ENCODE measurements at places on chromosomes 16 and 17.

DNA sequence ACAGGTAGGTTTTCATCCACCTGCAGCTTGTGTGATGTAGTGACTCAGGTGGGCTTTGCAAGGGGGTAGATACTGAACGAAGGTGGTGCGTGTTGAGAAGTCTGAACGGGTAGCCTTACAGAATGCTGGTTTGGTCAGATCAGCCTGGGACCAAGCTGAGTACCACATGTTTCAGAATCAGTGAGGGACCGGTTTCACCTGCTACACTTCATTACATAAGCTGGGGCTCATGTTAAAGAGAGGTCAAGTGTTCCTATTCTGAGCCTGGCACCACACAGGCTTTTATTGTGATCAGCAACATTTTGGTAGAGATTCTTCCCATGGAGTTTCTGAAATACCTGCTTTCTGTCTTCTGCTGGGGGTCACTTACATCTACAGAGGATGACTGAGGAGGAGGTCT is 207.4 kb upstream of the EEF2KMT start:
- no peak for DNase-seq

- DNase-seq, result no peak
Measured at GRCh38 chr16:34802848-34803599, 1343.6 kb downstream of the TP53TG3F start.

- no peak for DNase-seq
Measured at GRCh38 chr16:2486645-2487516, 12.0 kb downstream of the TBC1D24 start.

DNA sequence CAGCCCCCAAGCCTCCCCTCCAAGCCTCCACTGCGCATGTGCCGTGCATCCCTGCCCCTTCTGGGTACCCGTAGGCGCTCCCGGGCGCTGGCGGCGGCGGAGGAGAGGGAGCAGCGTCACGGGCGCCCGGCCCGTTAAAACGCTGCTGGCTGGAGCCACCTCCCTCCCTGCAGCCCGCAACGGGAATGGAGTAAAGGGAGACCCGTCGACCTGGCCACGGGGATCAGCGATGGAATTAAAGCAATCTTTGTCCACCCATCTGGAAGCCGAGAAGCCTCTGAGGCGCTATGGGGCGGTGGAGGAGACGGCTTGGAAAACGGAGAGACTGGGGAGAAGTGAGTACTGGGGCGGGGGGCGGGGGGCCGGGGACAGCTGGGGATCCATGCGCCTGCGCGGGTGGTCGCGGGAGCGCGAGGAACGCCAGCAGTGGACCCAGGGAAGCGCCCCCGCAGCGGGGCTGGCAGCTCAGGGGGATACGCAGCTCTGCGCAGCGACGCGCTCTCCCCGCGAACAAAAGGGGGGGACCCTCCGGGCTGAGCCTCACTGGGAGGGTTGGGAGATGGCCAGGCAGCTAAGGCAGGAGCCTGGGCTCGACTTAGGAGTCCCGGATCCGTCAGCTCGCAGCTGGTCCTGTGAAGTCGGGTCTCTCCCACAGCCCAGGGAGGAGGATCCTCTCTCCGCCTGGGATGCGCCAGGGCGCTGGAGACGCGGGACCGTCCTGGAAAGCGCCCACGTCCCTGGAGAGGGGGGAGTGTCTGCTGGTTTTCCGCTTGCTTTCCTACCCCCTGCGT is at the start of gene BMERB1:
TSS of gene BMERB1 (plus strand) at position 164 of the 791 bp plus-strand sequence. CDS start at position 230, 66 bp downstream.
- DNase-seq, result peak; percentile 84

- DNase-seq, result no peak
Measured at GRCh38 chr17:66450008-66450851, 147.8 kb downstream of the PRKCA start.

GRCh38 chr17:31579265-31579664 is 187.8 kb downstream of the RAB11FIP4 start:
- peak; percentile 36 for DNase-seq

DNA sequence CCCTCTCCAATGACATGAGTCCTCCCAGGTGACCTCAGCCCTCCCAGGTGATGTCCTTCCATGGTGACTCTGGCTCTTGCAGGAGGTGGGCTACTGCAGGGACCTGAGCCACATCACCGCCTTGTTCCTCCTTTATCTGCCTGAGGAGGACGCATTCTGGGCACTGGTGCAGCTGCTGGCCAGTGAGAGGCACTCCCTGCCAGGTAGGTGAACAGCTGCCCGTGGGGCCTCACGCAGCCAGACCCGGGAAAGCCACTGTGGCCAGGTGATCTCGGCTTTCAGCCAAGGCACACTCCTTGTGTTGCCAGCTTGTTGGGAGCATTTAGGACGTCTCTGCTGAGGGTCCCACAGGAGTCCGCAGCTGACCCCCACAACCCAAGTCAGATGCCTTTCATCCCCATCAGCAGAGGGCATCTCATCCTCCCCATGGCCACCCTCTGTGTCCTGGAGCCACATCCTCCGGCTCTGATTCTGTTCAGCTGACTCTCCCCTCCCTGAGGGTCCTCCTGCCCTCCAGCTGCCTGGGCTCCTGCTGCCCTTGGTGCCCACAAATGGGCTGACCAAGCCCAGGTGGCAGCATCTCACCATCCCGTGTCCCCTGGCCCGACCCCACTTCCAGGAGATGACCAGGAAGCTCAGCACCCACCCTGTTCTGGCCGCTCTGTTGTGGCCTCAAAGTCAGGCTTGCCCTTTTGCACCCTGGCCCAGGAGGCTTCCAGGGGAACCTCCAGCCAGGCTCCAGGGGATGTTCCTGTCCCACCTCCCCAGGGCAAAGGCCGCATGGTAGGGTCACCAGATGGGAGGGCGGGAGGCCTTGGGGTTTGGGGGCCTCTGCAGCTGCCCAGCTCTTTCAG is 20.1 kb downstream of the USP6 start:
- no peak for DNase-seq

DNA sequence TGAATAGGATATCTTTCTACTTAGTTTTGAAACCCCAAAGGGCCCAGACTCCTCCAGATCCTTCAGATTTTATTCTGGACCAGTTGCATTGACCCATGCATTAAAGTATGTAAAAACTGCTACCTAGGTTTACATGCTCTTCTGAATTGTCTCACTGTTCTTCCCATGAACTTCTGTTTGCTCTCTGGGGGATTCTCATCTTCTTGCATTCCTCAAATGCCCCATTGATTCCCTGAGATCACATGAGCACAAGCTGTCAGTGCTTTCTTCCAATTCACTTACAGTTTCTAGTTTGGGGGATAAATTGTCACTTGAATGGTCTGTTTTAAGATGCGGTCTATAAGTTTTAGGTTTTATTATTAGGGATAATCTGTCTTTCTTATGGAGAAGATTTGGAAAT is 188.9 kb upstream of the KIF2B start:
- peak; percentile 32 for DNase-seq

- DNase-seq, result no peak
Measured at GRCh38 chr17:6052926-6053325, 17.3 kb upstream of the WSCD1 start.

DNA sequence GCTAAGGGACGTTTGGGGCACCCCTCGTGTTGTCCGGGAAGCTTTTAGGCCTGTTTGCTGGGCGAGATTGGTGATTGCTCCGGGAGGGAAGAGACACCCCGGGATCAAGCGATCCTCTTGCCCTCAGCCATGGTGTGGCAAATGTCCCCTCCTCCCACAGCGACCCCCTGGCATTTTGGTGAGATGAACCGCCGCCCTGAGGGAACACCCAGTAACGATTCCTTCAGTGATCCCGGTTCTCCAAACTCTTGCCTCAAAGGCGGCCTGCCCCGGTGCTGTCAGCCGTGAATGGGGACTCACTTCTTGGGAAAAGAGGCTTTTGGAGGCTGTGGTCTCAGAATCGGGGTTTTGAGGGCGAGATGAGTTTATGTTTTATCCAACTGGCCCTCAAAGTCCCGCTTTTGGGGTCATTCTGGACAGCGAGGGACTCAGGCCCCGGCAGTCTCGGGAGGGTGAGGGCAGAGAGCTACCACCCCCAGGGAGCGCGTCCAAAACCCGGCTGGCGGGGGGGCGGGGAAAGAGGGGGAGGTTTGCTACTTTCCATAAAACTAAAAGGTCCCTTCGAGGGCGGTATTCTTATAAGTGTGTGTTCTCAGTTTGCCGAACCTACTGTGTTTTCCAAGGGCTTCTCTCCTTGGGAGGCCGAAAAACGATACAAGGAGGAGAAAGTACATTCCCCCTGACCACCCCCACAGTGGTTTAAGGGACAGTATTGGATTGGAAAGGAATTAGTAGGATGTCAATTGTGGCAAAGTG is 232.7 kb downstream of the MRTFB start:
- no peak for DNase-seq

DNA sequence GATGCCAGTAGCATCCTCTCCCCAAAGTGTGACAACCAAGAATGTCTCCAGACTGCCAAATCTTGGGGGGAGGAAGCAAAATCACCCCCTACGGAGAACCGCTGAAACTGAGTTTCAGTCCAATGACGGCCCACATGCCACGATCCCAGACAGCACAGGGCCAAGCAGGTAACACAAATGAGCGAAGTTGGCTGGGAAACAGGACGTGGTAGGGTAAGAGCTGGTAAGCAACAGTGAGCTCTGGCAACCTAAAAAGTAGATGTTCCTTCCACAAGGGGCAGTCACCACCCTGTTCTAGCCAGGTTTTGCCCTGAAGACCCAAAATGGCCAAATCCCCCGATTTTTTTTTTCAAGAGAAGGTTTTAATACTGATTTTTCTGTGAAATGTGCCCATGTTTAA is 25.4 kb downstream of the ZFHX3 start:
- DNase-seq, result no peak

GRCh38 chr16:85778873-85779272 is 20.5 kb downstream of the EMC8 start:
- no peak for DNase-seq

- DNase-seq, result no peak
Measured at GRCh38 chr17:274902-275301, 77.7 kb downstream of the RPH3AL start.

- no peak for DNase-seq
Measured at GRCh38 chr16:57137043-57137442, 44.7 kb downstream of the CPNE2 start.

- DNase-seq, result no peak
Measured at GRCh38 chr17:6110592-6110991, 40.4 kb downstream of the WSCD1 start.

- peak; percentile 53 for DNase-seq
Measured at GRCh38 chr17:81470944-81471817, 41.4 kb downstream of the ACTG1 start.

DNA sequence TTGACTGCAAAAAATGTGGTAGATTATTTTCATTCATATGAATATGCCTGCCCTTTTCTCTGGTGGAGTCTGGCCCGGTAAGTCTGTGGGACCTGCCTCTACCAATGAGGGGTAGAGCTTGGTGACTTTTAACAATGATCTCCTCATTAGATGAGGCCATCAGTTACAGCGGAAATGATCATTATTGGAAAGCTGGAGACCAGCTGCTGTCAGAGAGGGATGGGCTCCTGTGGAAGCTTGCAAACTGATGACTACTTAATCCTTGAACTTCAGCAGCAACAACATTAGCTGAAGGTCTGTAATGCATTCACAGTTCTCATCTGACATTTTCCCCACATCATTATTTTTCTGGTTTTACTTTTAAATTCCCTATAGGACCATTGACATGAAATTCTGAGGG is 194.1 kb downstream of the CDH13 start:
- no peak for DNase-seq

GRCh38 chr17:62994931-62995330 is 28.9 kb downstream of the TANC2 start:
- DNase-seq, result peak; percentile 14

- DNase-seq, result no peak
Measured at GRCh38 chr16:35795361-35796029, 2336.1 kb downstream of the TP53TG3F start.

DNA sequence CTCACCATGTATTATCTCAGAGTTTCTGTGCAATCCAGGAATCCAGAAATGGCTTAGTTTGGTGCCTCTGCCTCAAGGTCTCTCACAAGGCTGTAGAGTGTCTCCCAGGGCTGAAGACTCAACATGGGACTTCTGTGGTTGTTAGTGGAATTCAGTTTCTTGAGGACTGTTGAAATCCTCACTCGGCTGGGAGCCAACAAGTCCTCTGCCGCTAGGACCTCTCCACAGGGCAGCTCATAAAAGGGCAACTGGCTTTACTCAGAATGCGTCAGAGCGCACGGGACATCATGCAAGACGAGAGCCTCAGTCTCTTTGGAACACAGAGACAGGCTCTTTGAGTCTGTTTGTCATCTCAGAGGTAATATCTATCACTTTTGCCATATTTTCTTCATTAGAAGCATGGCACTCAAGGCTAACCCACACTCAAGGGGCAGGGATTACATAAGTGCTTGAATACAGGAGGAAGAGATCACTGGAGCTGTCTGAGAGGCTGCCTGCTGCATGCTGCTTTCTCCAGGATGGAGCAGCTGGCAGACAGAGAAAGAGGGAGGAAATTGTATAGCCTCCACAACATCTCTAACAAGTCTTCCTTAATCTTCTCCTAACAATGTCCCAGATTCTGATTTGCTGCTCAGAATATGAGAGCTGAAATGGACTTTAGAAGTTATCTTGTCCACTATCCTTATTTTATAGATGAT is 97.5 kb upstream of the ASIC2 start:
- peak; percentile 55 for DNase-seq

DNA sequence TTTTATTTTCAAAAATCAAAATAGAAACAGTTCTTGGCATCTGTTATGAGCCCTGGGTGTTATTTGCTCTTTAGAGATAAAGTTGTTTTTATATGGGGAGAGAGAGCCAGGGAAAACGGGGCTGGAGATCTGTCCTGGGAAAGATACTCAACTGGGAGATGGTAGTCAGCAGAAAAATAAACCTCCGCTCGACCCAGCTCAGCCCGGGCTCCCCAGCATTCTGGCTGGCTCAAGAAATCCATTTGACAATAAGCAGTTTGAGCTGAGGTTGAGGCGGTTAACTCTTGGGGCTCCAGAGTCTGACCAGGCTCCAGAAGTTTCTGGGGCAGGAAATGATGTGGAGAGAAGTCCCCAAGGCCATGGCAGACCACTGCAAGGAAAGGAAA is 151.9 kb downstream of the IRX5 start:
- DNase-seq, result no peak

GRCh38 chr17:3695129-3695722 is 729 bp downstream of the P2RX5 start:
- DNase-seq, result no peak

- no peak for DNase-seq
Measured at GRCh38 chr16:23497543-23497868, 12.8 kb downstream of the GGA2 start.

DNA sequence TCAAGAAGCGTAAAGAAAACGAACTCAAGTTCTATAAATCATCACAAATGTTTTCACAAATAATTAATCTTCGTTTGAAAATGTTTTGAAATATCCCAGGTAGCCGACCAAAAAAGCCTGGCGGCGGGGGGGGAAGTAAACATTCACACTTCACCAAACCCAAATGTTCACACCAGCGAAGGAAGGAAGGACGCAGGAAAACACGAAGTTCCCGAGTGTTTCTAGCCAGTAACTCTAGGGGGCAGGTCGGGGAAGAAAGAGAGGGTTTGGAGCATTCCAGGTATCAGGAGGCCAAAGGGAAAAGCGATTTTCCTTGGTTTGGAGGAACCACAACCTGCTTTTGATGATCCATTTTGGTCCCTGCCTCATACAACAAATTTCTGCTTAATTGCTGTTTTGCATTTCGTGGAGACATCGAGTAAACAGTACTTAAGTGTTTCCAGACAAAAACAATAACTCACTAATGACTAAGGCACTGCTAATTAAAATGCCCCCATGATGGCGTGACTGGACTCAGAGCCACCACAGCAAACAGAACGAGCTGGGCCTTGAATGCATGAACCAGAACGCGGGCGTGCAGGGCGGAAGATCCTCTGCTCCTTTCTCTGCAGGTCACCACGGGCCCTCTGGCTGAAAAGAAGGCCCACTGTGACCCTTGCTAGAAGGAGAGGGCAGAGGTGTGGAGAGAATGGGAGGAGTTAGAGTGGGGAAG is 16.6 kb downstream of the ZFHX3 start:
- peak; percentile 55 for DNase-seq
